Pulmonary artery endothelial cell (primary cell): ENCODE measurements at places on chromosomes 1 and 21. TPM values are rescaled to one million over a fixed set of nuclear protein-coding genes. Genes with fewer than 3 reads are reported as not detected.

Gene FCRLA
- total RNA-seq, result not detected in 2 replicates

Gene C1QA
- total RNA-seq, result not detected in 2 replicates

Gene POU2F1
- total RNA-seq, result 4.0 and 5.8 TPM in 2 replicates

Gene PTAFR
- total RNA-seq, result 0.20 and 0.21 TPM in 2 replicates

Gene ACTN2
- 1.1 and 1.5 TPM in 2 replicates for total RNA-seq

Gene ATP8B2
- 77.0 and 112 TPM in 2 replicates for total RNA-seq

Gene ROR1
- total RNA-seq, result 2.5 and 3.3 TPM in 2 replicates

Gene HEYL
- total RNA-seq, result not detected in 2 replicates

Gene MYCBP
- 12.9 and 15.7 TPM in 2 replicates for total RNA-seq

DNA sequence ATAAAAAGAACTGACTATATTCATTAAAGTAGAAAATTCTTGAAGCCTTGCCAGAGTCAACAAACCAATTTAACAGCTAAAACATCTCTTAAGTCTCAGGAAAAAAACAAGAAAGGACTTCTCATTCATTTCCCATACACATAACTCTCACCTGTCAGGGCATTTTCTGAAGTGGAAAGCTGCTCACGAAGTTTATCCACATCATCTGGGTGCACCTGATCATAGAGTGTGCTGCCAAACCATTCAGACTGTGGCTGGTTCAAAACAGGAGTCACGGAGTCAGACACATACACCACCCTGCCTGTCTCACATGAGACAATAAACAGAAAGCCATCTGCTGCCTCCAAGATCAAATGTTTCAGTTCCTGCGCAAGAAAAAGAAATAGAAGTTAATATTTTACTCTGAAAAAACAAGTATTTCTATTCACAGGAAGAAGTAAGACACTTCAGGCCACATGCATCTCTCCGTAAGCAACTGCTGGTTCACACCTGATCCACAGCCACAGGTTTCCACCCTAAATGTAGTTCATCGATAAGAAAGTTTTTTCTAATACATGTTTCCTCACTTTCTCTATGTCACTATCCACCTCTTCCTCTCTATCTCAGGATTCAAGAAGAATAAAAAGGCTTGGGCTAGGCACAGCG is 28.2 kb upstream of the CTSK start:
- DNase-seq, result peak; percentile 22

DNA sequence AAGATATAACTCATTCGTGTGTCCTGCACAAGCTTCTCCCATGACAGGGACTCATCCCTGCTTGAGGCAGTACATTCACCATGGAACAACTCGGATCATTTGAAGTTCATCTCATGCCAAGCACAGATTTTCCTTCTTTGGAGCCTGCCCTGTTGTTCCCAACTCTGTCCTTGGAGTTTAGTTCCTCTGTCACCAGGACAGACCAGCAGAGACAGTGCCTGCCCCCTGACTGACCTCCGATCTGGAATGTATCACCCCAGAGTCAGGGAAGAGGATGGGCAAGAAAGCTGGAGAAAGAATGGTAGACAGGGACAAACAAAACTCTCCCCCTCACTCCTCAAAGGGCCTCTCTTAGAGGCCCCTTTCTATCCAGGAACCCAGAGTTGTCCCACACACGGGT is 5.0 kb downstream of the SHISAL2A start:
- no peak for DNase-seq

DNA sequence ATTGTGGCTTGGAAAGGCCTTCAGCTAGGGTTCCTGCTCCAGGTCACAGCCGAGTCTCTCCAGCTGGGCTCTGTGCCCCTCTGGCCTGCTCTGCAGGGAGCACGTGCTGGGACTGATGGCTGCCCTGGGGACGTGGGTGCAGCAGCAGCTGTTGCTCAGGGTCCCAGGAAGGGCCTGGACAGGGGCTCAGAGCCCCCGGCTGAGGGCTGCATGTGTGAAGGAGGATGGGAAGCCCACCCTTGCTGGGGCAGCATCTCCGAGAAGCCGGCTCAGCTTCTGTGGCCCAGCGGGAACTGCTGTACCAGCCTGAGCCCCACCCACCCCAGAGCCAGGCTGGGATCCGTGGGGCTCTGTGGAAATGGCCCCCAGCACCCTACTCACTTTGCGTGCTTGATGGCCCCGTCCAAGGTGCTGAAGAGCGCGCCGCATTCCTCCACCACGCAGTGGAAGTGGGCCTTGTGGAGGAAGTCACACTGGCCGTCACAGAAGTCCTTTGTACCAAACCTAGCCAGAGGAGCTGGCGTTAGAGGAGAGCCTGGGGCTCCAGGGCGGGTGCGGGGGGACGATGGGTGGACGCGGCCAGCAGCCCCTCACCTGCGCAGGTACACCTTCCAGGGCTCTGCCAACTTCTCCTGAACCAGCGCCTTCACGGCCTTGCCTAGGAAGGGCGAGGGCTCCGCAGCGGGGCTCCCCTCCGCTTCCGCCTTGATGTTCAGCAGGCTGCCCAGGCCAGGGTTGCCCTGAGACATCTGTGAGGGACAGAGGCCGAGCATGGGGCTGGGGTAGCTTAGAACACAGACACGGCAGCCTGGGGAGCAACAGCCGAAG is 147.5 kb downstream of the CASZ1 start:
- no peak for DNase-seq

DNA sequence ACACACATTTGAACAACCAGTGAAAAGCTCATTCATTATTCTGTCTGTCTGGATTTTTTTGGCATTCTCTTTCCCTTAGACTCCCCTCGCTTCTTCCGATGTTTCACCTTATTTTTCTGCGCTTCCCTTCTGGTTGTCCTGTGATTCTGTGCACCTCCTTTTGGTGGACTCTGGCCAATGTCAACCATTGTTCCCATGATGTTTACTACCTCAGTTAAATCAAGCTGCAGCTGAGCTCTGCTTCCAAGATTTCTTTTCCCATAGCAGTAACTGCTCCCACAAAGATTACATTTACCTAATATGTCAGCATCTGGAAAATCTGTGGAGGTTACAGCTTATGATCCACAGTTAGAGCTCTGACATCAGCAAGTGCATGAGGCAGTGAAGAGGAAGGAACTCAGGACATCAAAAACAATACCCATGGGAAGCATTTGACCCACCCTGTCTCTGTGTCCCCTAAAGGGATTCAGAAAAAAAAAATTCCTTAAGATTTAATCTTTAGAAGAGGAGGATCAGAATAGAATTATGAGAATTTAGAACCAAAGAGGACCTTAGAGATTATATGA is 69.9 kb upstream of the ADAMTS5 start:
- DNase-seq, result no peak

- DNase-seq, result no peak
Measured at GRCh38 chr1:29284286-29284960, 48.1 kb downstream of the PTPRU start.

- no peak for DNase-seq
Measured at GRCh38 chr1:34199927-34200326, 23.2 kb downstream of the C1orf94 start.

- no peak for DNase-seq
Measured at GRCh38 chr1:51924455-51924854, 45.9 kb upstream of the NRDC start.

DNA sequence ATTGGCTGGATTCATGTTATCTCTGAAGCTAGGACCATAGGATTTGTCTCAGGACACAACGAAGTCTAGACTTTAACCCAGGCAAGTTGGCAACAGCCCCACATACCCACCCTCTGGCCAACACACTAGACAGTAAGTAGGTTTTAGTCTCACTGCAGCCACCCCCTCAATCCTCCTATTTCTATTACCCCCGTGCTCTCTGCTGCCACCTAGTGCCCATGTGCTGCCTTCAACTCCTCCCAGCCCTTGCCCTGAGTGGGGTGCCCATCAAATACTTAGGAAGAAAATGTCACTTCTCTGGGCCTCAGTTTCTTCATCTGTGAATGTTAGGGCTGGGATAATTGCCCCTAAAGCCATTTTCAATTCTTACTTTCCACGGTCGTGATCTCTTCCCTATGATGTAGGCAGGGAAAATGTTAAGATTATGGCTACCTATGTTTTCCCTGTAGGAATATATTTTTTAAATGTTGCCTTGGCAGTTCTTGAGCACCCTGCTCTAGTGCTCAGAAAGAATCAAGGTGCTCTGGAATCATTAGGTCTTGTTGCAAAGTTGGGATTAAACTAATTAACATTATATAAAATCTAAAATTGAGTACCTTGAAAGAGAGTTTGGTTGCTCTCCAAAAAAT is 213.0 kb downstream of the LMX1A start:
- DNase-seq, result no peak

DNA sequence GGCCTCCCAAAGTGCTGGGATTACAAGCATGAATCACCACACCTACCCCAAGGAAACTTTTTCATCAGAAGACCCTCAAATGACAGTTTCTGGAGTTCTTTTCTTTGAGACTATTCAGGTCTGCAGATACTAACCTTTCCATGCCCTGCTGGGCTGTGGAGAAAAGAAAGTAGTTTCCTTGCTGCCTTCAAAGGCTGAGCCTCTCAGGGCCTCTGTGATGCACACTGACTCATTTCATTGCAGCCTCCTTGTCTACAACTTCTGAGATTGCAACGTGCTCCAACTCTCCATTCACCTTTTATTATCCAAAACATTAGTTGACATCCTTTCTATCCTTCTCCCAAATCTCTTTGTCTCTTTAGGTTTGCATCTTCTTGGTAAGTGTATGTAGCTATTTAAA is 8.8 kb upstream of the SAMSN1 start:
- no peak for DNase-seq

DNA sequence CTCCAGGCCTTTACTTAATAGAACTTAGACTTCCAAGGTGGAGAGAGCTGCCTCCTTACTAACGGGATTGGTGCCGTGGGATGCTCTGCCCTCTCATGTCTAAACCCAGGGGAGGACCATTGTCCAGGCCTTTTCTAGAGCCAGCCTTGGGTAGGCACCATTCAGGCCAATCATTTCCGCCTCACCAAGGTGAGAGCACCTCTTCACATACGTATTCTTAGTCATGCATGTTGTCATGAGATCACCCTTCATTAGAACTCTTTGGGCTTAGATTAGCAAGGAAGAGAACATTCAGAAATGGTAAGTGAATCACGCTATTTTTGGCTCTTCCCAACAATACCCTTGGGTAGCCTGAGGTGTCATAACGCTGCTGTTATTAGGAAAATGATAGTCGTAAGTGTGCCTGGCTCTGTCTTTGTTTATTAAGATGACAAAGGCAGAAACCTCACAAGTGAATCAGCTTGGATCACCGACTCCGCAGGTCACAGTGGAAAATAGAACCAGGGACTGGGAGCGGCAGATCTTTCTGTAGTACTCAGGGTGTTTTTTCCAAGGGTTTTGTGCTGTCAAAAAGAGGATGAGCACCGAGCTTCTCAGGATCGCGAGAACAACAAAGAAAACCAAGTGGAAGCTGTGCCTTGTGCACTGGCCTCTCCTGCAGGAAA is 55.0 kb downstream of the HUNK start:
- DNase-seq, result no peak

DNA sequence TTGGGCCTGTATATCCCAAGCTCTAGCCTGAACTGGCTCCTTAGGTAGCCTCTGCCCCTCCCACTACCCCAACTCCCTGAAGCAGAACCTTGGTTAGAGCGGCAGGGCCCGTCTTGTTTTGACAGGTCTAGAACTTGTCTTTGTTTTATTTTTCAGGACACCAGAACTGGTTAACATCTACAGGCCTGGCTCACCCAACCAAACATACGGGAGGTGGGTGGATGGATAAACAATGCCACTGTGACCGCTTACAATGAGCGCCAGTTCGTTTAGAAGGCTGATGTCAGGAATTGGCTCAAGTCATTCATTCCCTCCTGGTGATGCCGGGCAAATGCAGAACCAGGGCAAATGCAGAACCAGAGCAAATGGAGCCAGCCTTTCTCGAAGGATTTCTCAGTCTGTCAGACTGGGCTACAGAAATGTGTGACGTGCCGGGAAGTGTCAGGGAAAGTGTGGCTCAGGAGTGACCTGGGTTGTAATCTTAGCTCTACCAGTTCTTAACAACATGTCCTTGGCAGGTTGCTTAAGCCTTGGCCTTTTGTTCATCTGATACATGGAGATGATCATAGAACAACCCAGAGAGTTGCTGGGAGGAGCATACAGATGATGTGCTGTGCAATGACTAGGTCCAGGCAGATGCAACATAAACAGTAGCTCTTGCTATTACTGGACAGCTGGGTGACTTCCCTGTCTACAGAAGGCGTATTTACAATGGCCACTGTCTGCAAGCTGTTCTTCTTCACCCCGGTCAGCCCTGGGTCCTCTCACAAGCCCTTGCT is 30.5 kb upstream of the BTG2 start:
- no peak for DNase-seq

DNA sequence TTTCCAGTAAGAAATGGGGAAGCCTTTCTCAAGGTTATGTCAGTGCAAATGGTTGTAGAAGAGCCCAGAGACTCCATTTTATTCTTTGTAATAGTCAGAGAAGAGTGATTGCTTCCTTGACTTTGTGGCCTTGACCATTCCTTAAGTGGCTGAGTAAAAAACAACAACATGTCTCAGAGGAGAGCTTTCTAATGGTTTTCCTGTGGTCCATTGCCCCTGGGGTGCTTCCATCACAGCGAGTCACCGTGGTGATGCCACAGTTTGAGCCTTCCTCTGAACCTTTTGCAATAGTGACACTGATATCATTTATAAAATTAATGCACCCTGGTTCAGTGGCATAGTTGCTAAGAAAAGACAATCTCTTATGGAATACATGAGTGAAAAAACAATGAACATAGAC is 38.6 kb downstream of the PAPPA2 start:
- DNase-seq, result no peak

GRCh38 chr1:99122039-99122438 is 117.4 kb upstream of the PLPPR5 start:
- DNase-seq, result no peak

- no peak for DNase-seq
Measured at GRCh38 chr1:156948708-156949107, 28.3 kb downstream of the LRRC71 start.
